Mesendoderm (in vitro differentiated cells): ENCODE measurements at places on chromosomes 3 and 15.

- no peak for DNase-seq
These were observed 269.8 kb downstream of the FEZF2 start for GRCh38 chr3:62103531-62103930.

- peak; percentile 53 for DNase-seq
These were observed 507.1 kb downstream of the GRM7 start for GRCh38 chr3:7367968-7368367.

GRCh38 chr15:58495891-58496408, 64.2 kb downstream of the LIPC start:
- DNase-seq, result peak; percentile 16

DNA sequence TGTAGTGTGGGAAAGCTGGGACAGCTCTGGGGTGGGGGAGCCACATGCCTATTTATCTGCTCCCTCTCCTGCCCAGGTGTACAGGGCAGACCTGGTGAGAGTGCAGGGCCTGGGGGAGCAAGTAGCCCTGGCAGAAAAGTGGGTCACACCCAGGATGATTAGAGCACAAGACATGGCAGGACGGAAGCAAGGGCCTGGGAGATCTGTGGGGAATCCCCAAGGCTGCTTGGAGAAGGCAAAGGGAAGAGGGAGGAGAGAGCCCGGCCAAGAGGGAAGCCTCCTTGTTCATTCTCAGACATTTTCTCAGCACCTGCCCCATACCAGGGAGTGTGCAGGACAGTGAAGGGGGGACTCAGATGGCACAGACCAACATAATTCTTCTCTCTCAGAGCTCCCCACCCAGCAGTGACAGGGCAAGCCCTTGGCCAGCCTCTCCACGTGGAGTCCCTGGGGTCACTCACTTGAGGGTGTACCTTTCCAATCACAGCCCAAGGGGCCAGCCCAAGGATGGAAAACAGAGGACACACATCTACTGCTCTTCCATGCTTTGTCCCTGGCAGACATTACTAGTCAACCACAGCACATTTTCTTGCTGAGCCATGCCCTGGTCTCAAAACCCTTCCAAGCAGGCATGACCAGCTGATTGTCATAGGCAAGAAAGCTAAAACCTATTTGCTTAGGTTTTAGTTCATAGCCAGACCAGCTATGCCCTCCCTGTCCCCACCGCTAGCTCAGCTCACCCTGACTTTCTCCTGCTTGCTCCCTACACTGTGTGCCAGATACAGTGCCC, 4.9 kb upstream of the DUSP7 start:
- no peak for DNase-seq

GRCh38 chr3:60998858-60999257, 252.4 kb downstream of the FHIT start:
- DNase-seq, result no peak

DNA sequence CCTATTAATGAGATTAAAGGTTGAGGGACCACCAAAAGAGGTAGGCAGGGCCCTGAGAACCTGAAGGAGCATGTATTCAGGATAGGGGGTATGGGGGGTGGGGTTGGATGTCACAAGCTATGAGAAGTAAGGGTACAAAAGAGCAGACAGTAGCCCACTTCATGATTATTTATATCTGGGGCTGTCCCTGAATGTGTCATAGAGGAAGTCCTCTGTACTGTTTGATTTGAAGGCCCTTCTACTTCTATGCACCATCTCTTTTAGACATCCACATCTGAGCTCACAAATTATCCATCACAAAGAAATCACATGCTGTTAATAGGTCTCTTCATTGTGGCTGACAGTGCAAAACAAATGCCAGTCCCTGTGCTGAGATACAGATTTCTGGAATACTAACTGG, 68.6 kb downstream of the FHIT start:
- DNase-seq, result no peak

GRCh38 chr3:50587806-50588758, 18.8 kb downstream of the HEMK1 start:
- no peak for DNase-seq

- no peak for DNase-seq
These were observed 77.1 kb upstream of the BCL6 start for GRCh38 chr3:187822402-187822801.

- no peak for DNase-seq
These were observed 185.2 kb downstream of the RPLP1 start for GRCh38 chr15:69637818-69638217.

DNA sequence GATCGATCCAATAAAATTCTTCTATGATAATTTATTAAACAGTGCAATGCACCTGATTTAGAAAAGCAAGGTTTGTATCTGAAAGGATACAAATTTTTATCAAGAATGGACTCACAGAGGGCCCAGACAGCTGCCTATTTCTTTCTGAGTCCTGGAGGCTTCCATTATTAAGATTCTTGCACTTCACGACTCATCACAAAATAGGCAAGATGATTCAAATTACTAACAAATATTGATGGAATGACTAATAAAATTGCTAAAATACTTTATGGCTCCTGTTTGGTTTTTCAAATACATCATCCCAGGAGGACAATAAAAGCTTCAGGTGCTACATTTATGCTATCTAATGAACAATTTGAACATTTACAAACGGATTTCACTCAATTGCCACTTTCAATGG, 483.0 kb upstream of the AGTR1 start:
- DNase-seq, result no peak

- no peak for DNase-seq
These were observed 13.0 kb downstream of the THBS1 start for GRCh38 chr15:39593656-39594445.

DNA sequence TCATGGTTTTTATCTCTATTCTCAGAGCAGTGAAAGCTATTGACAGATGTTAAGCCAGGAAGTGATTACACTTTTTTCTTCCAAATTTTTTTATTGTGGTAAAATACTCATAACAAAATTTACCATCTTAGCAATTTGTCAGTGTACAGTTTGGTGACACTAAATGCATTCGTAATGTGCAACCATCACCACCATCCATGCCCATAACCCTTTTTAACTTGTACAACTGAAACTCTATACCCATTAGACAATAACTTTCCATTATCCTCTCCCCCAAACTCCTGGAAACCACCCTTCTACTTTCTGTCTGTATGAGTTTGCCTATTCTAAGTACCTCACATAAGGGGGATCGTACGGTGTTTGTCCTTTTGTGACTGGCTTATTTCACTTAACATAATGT, 15.1 kb upstream of the POMGNT2 start:
- no peak for DNase-seq

GRCh38 chr15:52151353-52151752, 38.8 kb upstream of the BCL2L10 start:
- DNase-seq, result no peak

- DNase-seq, result peak; percentile 53
These were observed 1.2 kb downstream of the UBP1 start for GRCh38 chr3:33438881-33439545.

DNA sequence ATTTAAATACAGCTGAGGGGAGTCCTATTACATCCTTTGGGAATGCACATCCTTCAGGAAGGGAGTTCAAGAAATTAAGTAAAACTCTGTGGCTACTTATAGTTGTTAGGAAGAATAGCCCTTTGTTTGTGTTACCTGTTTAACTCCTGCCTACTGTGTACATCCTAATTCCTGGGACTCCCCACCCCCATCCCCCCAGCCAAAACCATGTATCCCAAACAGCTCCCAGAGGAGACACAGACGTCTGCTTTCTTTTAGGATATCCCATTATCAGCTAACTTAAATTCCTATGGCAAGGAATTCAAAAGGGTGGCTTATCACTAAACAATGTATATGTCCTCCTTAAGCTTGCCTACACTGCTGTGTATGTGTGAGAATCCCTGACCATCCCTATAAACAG, 581.7 kb downstream of the DIPK2A start:
- peak; percentile 75 for DNase-seq

DNA sequence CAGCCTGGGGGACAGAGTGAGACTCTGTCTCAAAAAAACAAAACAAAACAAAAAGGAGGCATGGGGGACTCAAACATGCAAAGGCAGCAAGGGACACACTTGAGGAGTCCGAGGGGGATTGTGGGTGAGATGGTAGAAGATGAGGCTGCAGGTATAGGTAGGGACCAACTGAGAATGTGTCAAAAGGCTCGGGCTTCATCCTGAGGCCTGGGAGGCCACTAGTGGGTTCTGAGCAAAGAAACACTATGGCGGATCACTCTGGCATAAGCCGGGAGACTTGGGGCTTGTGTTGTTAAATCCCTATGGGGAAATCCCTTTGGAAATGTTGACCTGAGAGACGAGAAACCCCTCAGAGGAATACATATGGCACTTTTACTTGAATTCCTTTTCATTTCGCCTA, 21.2 kb downstream of the ZNF710 start:
- no peak for DNase-seq

DNA sequence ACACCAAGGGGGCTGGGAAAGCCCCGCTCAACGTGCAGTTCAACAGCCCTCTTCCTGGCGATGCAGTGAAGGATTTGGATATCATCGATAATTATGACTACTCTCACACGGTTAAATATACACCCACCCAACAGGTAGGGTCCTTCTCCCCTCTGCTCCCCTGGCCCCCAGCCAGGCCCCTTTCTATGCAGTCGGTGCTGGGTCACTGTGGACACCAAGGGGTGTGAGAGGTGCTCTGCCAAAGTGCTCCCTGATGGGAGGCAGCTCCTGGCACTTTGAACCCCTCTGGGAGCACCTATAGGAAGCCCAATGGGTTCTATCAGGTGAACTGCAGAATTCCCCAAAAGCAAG, 98.6 kb downstream of the DNASE1L3 start:
- no peak for DNase-seq

DNA sequence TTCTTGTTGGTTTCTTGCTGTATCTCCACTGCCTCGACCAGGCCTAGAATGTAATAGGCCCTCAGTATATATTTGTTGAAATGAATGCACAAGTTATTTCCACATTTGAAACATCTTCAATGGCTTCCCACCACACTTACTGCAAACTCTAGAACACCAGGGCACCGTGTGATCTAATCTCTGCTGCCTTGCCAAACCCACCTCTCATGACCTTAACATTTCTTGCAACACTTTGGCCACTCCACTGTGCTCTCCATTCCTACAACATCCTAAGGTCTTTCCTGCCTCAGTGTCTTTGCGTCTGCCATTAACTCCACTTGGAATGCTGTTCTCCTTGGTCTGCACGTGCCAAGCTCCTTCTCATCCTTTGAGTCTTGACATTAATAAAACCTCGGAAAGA, 14.1 kb downstream of the FRMD4B start:
- DNase-seq, result no peak

DNA sequence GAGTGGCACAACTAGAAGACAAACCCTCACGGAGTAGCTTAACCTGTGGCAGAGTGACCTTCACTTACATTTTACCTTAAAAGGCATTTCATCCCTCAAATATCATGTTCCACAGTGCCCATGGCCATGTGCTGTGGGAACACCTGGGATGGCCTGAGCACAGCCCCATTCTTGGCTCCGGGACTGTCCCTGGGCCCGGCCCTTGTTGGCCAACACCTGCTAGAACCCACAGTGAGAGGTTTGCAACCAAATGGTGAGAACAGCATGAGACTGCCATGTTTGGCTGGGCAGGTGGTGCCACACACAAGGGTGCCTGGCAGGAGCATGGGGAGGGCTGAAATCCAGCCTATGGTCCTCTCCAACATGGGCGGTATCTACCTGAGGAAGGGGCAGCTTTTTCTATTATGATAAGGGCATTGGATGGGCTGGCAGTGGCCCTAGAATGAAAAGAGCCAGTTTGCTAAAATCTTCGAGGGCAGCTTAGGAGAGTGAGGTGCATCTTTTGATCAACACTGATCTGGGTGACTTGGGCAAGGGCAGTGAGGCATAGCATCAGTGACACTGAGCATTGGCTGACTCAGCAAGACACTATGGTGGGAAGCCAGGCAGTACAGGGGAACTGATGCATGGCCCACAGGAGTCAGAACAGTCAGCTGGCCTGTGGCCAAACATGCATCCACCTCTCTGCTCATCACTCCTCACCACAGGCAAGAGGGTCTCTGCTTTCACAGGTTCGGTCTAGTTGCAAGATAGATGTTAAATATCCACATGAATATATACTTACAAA, 53.9 kb downstream of the SYNM start:
- no peak for DNase-seq

DNA sequence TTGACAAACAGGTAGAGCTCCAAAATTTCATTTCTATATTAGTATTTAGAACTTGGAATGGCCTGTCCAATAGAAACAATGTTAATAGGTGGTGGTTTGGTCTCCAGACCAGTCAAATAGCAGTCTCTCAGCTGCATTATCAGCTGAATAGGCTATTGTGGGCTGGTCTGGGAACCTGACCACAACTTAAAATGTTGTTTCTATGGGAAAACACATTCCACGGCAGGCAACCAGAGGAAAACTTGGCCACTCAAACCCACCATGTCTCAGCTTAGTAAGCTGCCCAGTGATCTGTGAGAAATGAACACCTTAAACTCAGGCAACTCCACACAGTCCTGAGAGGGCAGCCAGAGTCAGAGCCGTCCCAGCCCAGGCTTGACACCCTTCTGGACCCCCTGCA, 20.4 kb downstream of the FBN1 start:
- no peak for DNase-seq

DNA sequence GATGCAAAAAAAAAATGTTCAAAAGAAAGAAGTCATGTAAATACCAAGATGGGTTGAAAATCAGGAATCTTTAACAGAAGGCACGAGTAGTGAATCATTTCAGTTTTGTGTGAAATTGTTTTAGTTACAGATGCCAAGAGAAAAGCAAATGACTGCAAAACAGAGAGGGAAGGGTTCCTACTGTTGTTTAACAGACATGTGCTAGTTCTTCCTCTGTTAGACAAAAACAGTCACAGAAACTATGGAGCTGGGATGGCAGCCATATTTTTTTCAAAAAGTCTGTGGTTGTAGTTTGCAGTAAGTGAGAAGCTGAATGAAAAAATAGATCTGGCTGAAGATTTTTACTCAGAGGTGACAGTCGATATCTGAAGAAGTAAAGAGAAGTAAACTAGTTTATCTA, 511.9 kb downstream of the ZIC1 start:
- DNase-seq, result no peak

GRCh38 chr3:43288850-43289249, 2.5 kb downstream of the SNRK start:
- no peak for DNase-seq

GRCh38 chr3:12544652-12545472, 437 bp downstream of the MKRN2OS start:
- no peak for DNase-seq

GRCh38 chr3:175571096-175571495, 712.0 kb downstream of the NAALADL2 start:
- DNase-seq, result no peak

DNA sequence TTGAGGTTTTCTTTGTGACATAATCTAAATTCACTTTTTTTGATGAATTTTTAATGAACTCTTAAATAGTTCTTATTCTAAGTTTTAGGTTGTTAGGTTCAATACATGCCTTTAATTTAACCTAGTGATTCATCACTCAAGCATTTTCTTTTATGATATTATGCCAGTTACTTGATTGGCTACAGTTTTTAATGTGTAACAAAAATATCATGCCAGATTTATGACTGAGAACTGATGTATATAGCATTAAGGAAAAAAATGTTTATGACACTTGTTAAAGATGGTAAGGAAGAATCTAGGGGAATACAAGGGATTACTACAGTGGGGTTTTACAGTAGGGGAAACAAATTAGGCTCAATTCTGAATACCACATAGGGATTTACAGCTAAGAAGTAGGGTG, 103.1 kb downstream of the VGLL3 start:
- no peak for DNase-seq
